ENCODE measurements at places on chromosomes 1 and 21.

DNA sequence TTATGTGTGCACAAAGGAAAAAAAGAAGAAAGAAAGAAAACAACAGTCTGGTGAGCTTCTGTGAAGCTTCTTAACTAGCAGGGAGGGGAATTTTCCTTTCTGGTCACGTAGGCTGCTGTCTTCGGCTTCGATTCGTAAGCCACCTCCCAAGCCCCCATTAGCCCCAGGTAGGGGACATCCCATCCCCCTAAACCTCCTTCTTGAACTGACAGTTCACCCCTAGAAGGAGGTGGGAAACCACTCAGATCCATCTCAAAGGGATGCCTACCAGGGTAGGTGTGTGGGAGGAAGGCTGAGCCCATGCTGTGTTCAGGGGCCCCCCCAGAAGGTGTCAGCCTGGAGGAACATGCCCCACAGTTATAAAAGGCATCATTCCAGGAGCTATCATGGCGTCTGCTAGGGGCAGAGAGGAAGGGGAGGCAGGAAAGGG is 25.8 kb downstream of the CD247 start:
- DNase-seq: peak; percentile 30

DNA sequence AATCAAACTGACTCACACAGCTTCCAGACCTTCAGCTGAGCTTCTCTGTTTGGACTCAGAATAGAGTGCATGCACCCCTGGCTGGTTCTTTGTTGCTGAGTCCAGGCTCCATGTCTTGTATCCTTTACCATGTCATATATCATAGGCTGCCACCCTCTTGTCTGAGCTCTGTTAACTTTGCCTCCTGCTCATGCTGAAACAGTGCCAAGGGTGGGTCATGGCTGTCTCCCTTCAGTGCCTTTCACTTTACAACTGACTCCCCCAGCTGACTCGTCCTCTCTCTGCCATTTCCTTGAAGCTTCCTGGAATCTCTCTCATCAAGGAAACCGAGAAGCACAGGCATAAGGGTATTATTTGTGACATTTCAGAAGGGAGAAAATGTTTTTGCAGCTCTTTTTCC is 885.3 kb downstream of the TTLL7 start:
- DNase-seq: no peak

DNA sequence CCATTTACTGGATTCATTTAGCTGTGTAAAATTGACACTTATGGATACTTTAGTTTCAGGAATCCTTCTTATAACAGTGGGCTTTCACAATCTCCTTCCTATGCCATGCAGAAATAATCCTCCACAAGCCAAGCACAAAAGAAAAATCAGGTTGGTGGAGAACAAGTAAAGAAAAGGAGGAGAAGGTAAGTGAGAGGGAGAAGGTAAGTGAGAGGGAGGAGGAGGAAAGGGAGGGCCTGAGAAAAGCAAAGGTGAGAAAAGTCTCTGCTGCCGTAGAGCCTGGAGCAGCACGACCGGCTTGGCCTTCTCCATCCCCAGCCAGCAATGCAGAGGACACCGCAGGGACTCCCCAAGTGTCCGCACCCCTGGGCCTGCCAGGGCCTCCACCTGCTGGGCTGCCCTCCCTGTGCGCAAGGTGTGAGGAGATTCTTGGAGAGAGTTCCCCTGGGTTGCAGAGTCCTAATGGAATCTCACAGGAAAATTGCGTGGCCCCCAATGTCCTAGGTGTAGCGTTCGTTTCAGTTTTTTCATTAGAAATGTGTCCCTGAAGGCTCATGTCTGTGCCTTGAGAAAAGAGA is 39.0 kb downstream of the PRMT2 start:
- no peak for DNase-seq

GRCh38 chr1:162019006-162019405 is 4.7 kb downstream of the OLFML2B start:
- no peak for DNase-seq

DNA sequence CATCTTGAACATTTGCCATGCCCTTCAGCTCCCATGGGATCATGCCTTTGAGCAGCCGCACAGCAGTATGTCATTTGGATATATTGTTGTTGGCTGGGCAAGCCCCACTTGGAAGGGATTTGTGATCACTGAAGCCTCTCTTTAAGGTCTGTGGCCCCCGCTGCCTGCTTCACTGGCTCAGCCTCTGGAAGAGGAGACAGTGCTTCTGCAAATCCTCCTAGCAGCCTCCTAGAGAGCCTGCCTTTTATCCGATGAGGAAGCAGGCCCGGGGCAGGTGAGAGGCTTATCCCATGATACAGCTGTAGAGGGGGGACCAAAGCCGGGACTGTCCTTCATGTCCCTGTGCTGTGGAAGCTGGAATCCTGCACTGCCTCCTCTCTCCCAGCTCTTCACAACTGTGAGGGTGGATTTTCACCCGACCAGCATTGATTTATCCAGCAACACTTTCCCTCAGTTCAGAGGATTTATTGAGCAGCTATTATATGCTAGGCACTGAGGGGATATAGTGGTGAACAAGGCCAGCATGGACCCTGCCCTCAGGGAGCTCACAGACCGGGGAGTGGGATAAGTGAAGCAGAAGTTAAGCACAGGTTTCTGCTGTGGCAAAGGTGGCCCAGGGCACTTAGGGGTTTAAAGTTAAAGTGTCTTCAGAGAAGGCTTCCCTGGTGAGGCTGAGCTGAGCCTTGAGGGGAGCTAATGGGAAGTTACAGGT is 3.9 kb downstream of the TMEM61 start:
- DNase-seq: no peak

GRCh38 chr1:4741876-4742423 is 87.5 kb downstream of the AJAP1 start:
- DNase-seq: no peak

DNA sequence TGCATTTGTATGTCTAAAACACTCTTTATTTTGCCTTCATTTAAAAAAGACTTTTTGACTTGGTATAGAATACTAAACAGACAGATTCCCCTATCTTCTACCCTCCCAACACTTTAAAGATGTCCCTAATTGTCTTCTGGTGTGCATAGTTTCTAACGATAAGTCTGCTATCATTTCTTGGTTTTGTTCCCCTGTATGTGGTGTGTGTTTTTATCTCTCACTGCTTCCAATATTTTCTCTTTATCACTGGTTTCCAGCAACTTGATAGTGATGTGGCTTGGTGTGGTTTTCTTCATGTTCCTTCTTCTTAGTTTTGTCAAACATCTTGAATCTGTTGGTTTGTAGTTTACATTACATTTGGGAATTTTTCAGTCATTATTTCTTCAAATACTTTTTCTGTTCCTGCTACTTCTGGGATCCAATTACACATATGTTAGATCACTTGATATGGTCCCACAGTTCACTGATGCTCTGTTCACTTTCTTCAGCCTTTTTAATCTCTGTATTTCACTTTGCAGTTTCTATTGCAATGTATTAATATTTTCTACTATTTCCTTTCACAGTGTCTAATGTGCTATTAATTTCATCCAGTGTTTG is 23.2 kb downstream of the F5 start:
- no peak for DNase-seq

DNA sequence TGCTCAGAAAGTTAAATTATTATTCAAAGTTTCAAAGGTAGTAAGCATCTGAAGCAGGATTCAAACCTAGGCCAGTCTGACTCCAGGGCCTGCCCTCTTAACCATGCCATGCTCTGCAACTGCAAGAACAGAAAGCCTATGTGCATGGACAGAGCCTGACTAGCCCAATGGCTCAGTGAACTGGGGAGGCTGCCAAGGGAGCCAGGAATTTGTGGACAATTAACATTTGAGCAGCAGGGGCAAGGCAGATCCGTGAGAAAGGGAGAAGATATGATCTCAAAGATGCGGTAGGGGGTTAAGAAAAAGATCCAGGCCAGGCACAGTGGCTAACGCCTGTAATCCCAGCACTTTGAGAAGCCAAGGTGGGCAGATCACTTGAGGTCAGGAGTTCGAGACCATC is 6.5 kb upstream of the ATP1A4 start:
- no peak for DNase-seq

DNA sequence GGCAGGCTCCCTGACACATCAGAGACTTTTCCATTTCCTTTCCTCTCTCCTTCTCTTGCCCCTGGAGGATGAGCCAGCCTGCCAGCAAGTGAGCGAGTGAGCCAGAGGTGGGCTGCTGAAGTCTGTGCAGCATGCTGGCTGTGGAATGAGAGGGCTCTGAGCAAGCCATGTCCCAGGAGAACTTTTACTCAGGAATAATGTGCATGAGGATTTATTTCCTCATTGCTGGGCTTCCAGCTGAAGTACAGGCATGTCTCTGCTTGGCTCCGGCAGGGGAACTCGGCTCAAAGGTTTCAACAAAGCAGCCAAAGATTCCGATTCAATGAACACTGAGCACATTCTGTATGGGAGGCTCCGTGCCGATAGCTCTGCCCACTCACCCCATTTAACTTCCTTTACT is 43.7 kb downstream of the UBIAD1 start:
- DNase-seq: no peak

GRCh38 chr1:54331091-54331772 is 75.0 kb downstream of the SSBP3 start:
- DNase-seq: no peak

GRCh38 chr1:221612047-221612777 is 129.7 kb downstream of the DUSP10 start:
- no peak for DNase-seq

DNA sequence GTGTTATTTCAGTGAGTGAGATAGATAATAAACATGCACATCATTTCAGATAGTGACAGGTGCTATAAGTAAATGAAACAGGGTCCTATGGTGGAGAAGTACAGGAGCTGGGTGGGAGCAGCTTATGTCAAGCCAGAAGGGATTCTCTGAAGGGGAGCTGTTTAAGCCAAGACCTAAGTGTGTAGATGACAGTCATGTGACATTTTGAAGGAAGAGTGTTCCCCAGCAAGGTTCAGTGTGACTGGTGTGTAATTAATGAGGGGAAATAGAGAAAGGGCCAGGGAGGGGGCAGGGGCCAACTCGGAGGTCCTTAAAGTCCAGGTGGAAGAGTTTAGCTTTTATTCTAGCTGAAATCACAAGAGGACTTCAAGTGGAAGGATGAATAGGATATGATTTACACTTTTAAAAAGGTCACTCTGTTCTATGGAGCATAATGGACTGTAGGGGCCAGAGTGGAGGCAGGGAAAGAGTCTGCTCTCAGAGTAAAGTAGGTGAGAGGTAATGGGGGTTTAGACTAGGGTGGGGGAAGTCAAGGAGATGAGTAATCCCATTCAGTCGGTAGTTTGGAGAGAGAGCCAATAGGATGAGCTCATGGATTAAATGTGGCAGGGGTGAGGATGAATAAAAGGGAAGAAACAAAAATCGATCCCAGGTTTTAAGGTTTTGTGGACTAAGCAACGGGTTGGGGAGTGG is 243.1 kb downstream of the CACNA1E start:
- DNase-seq: no peak

GRCh38 chr21:35120631-35121180 is 71.6 kb upstream of the RUNX1 start:
- no peak for DNase-seq

- no peak for DNase-seq
Measured at GRCh38 chr1:11931845-11932244, 2.7 kb upstream of the PLOD1 start.

DNA sequence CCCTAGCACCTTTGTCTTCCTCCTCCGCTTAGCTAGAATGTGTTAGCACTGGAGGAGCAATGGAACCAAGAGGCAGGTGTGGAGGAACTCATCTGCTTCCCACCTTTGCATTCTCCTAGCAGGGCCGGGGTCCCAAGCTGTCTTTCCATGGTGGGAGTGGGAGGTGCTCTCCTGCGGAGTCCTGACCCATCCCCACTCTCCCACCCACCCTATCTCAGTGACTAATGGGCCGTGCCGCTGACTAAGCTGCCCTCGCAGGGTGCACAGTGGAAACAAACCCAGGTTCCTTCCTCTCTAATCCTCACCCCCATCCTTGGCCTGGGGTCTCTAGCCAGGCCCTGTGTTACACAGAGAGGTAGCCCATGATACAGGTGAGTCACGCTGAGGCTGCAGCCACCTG is 177.5 kb downstream of the HIVEP3 start:
- peak; percentile 22 for DNase-seq

DNA sequence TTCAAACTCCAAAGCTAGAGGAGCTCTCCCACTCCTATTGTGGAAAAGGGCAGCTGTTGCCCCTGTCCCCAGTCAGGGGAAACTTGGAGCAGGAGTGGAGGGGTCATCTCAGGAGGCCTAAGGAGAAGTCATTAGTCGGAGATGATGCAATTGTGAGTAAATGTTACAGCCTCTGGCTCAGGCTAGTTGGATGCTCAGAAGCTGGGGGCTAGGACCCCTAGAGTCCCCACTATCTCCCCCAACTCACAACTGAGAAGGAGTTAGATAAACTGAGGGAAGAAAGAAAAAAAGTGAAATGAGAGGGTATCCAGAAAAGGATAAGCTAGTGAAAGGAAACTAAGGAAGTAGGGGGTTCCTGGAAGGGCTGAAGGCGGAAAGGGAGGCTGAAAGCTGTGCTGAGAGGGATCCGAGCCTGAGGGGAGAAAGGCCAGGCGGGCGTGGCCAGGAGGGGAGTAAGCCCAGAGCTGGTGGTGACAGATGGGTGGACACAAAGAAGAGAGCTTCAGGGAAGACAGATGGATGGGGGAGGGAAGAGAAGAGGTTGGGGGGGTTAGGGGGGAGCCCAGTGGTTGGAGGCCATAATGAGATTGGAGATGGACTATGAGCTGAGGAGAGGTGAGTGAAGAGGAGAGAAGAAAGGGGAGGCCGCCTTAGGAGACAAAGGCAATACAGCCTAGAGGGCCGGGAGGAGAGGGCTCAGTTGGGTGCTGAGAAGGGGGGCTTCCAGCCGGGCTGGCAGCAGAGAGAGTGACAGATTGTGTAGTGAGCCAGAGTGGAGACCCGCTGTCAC is 4.5 kb upstream of the NHLH1 start:
- DNase-seq: no peak

GRCh38 chr21:45830221-45830640 is 151.3 kb upstream of the COL6A1 start:
- DNase-seq: no peak

- DNase-seq: no peak
Measured at GRCh38 chr21:38984982-38985567, 179.3 kb downstream of the ETS2 start.

DNA sequence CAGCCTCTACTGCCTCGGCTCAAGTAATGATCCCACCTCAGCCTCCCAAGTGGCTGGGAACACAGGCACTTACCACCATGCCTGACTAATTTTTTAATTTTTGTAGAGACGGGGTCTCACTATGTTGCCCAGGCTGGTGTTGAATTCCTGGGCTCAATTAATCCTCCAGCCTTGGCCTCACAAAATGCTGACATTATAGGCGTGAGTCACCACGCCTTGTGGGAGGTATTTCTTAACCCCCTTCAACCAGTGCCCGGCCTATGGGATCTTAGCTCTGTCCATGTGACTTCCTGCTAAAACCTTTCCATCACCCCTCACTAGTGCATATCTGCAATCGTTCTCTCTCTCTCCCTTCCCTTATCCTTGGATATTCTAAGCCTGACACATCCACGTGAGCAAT is 86.4 kb downstream of the FOXD2 start:
- no peak for DNase-seq

All from stimulated activated naive CD4-positive, alpha-beta T cell treated with Interleukin-2 at 50 U/mL for 16 hours (primary cell).